ENCODE measurements at places on chromosomes 7 and 10.

DNA sequence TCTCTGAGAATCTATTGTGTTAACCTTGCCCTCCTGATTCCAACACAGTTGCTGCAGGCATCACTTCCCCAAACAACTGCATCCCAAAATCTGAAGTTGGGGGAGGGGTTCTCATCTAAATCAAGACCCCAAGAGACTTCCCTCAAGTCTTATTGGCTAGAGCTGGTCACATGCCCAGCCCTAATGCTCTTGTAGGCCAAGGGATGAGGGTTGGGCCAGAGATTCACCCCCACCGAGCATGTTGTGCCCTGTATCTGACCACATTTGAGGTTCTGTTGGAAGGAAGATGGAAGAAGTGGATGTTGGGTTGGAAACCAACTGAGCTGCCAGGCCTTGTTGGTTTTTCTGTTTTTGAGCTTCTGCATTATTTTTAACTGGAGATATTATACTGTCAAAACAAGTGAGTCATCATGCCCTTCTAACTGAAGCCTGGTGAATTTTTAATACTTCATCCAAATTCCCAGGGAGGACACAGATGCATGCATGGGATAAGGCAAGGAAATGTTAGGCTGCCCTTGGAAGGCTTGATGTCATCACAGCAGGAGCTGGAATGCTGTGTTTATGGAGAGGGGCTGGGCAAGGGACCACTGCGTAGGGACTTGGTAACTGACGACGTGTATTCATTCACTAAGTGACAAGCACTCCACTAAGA is 68.6 kb upstream of the CACUL1 start:
- no peak for DNase-seq

- DNase-seq: no peak
Measured at GRCh38 chr10:23676296-23676695, 237.4 kb downstream of the OTUD1 start.

- no peak for DNase-seq
Measured at GRCh38 chr7:117793976-117794375, 79.3 kb downstream of the CTTNBP2 start.

GRCh38 chr10:123678376-123678775 is 12.2 kb downstream of the GPR26 start:
- DNase-seq: no peak

DNA sequence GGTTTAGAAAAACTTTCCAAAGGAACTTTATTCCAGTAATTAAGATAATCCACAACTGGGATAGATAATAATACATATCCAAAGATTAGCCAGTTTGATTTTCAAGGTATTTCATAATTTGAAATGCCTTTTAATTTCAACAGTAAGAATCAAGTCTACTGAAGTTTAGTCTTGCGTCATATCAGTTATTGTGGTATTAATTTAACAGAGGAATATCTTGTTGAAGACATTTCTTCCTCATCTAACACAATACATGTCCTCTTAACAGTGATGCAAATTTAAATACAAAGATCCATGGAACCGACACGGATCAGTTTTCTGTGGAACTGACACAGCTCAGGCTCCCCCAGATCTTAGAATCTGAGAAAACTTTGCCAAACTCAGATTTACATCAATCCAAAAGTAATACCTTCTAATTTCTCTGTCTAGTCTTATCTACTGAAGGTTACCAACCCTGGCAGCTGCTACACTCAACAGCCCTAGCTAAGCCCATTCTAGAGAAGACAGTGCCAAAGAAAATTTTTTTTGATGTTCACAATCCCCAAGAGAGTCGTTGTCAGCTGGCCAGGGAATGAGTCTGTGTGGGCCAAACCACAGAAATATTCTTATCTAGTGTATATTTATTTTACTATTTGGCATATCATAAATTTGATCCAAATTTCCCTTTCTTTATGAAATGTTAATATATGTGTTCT is 365.2 kb upstream of the MEOX2 start:
- DNase-seq: peak; percentile 66

DNA sequence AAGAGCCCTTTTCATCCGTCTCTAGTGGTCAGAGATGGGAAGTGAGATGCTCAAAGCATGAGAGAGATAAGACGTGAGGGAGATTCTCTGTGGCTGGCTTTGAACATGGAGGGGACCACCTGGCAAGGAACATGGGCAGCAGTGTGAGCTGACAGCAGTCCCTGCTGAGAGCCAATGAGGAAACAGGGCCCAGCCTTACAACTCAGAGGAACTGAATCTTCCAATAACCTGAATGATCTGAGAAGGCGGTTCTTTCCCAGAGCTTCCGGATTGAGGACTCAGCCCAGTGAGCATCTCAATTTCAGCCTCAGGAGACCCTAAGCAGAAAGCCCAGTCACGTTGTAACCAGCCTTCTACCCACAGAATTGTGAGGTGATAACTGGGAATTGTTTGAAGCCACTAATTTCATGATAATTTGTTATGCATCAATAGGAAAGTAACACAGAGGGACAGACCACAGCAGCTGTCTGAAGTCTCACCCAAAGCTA is 33.9 kb upstream of the IKZF1 start:
- DNase-seq: no peak

GRCh38 chr7:112238852-112239610 is 32.5 kb downstream of the ZNF277 start:
- DNase-seq: peak; percentile 51

- peak; percentile 25 for DNase-seq
Measured at GRCh38 chr7:100673942-100674410, 436 bp downstream of the GNB2 start.

DNA sequence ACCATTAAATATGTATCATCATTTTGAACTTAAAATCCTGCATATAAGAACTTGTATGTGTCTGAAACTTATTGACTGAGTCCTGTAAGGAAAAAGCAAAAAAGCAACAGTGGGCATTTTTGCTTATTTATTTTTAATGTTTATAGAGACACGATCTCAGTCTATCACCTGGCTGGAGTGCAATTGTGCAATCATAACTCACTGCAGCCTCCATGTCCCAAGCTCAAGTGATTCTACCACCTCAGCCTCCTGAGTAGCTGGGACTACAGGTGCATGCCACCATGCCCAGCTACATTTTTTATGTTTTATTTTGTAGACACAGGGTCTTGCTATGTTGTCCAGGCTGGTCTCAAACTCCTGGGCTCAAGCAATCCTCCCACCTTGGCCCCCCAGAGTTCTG is 32.2 kb downstream of the MYL10 start:
- DNase-seq: no peak

GRCh38 chr7:151311294-151311864 is 30.2 kb upstream of the NUB1 start:
- DNase-seq: peak; percentile 28

DNA sequence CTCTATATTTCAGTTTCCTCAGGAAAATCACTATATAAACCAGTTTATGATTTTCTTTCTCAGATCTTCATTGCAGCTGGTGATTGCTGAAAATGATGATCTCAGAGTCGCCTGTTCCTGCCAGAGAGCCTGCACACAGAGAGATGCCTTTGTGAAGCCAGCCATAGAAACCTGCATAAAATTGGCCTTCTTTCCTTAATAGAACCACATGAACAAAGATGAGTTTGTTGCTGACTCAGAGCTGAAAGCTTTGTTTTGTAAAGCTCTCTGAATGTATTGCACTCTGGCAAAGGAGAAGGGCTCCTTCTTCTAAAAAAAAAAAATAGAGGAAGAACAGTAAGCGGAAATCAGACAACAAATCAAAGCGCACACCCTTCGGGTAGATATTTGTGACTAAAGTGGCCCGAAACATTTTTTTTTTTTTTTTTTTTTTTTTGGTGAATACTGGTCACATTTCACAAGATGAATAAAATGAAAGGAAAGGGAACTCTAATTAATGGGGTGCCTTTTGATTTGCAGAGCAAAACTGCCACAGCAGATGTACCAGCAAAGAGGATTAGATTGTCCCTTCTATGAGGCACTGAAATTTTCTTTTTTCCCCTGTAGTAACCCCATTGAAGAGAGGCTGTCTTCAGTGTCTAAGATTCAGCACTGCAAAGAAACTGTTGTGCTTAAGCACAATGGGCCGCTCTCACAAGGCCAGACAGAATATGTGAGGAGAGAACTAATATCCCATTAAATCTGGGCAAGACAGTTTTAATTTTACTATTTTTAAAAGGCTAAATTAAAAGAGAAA is 75.1 kb upstream of the PTPRZ1 start:
- peak; percentile 0 for DNase-seq

GRCh38 chr10:36048236-36048635 is 406.1 kb upstream of the FZD8 start:
- DNase-seq: peak; percentile 44

GRCh38 chr7:158601090-158601489 is 13.5 kb upstream of the PTPRN2 start:
- no peak for DNase-seq

- peak; percentile 68 for DNase-seq
Measured at GRCh38 chr7:140542228-140542603, 62.9 kb upstream of the MKRN1 start.

DNA sequence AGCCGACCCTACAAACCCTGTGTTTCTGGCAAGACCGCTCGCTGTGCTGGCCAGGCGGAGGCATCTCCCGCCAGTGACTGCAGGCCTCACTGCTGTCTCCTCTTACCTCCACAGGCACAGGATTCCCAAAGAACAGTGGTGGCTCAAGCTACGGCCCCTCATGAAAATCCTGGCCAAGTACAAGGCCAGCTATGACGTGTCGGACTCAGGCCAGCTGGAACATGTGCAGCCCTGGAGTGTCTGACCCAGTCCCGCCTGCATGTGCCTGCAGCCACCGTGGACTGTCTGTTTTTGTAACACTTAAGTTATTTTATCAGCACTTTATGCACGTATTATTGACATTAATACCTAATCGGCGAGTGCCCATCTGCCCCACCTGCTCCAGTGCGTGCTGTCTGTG is 36.2 kb downstream of the PITRM1 start:
- peak; percentile 68 for DNase-seq

GRCh38 chr7:137094-137891 is 55.1 kb upstream of the FAM20C start:
- DNase-seq: no peak

DNA sequence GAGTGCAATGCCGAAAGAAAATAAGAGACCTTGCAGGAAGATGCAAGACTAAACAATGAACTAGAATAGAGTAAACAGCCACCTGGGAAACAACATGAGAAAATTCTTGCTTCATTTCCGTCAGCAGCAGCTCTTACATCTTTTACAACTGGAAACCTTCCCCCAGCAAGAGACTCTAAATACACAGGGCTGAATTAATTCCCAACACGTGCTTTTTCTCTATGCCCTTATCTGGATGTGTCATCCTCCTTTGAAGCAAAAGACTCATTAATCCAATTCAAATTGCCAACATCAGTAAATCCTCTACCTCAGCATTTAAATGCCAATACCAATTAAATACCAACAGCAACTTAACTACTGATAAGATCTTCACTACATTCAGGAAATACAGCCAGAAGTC is 99.0 kb upstream of the PDE1C start:
- no peak for DNase-seq

- DNase-seq: peak; percentile 89
Measured at GRCh38 chr7:135744938-135745702, 3.5 kb downstream of the FAM180A start.

DNA sequence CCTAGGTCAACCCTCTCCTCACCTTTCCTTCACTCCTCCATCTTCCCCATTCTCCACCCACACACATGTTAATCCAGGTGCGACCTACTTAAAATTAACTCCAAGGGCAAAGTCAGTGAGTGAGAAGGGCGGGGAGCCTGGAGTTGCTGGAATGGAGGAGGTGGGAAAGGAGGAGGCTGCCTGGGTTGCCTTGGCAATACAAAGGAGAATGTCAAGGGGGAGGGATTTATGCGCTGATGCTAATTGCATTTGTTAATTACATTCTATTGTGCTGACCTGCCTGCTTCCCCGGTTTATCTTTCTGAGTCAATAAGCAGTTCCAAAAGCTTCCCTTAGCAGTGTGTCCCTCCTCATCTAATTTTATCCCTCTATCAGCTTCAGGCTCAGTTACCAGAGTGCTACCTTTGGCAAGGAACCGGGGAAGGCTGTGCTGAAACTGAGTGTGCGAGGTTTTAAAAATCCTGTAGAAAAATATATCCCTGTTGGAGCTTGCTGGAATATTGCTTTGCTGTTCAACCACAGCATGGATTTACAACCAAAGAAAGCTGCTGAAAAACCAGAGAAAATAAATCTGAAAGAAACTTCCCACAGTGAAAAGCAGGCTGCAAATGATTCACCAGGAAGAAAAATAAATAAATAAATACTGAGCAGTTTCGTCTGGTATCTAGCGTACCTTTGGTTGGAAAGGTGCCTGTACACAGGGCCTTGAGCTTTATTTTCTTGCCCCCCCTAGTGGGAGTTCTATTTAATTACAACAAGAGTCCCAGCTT is 113.2 kb upstream of the DGKB start:
- peak; percentile 78 for DNase-seq

GRCh38 chr7:80699045-80699638 is 60.7 kb downstream of the CD36 start:
- DNase-seq: peak; percentile 69

DNA sequence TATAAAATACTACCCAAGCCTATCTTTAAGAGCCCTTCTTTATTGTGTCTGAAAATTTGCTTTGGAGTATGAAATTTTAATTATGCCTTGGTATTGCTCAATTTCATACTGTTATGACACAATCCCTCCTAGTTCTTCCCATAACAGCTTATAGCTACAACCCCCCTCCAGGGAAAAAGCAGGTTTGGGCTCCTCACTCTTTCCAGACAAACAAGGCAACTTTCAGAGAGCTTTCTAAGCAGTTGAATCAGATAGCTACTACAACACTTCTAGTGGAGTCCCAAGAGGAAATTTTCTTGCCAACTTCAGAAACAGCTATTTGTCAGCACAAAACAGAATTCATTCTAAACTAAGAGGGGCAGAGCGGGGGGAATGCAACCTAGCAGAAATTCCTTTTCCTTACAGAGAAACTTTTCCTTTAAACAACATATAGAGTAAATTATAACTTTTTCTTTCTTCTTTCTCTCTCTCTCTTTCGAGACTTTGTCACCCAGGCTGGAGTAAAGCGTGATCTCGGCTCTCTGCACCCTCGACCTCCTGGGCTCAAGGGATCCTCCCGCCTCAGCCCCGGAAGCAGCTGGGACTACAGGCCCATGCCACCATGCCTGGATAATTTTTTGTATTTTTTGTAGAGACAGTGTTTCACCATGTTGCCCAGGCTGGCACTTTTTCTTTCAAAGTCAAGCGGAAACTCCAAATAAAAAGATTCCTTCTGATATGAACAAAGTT is 26.0 kb upstream of the JMJD1C start:
- peak; percentile 93 for DNase-seq

GRCh38 chr10:21260506-21261149 is 264.9 kb downstream of the SKIDA1 start:
- peak; percentile 61 for DNase-seq
